GDM1 (cell line): ENCODE measurements at places on chromosomes 2 and 18.

DNA sequence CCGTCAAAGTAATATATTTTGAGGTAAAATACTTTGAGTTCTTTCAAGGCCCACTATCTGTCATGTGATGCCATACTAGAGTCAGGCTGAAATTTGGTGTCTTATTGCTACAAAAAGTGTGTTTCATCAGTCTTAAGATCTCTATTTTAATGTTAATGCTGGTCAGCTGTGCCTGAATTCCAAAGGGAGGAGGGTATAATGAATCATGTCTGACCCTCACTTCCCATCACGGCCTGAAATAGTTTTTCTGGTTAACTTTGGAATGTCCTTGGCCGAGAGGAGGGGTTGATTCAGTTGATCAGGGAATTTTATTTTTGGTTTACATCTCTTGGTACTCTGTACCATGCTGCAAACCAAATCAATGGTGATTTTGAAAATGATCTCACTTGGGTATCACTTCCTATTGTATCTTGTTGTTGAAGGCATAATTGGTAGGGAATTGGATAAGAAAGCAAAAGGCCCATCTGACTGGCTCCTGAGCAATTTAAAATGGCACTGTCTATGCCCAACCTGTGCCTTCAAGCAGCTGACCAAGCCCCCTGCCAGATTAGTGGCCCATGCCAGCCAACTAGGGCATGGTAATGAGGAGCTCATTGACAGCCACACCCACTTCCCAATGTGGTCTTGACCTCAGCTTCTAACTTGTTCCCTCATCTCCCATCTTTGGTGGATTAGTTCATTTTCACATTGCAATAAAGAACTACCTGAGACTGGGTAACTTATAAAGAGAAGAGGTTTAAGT is 6.1 kb upstream of the SLC35F5 start:
- DNase-seq, result no peak

DNA sequence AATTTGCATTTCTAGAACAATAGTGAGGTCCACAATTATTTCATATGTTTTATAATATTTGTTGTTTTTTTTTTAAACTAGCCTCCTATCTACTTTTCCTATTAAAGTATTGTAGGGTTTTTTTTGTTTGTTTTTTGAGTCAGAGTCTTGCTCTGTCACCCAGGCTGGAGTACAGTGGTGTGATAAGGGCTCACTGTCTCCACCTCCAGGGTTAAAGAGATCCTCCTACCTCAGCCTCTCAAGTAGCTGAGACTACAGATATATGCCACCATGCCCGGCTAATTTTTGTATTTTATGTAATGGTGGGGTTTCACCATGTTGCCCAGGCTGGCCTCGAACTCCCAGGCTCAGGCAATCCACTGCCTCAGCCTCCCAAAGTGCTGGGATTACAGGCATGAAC is 122.5 kb downstream of the SLC39A10 start:
- DNase-seq, result no peak

GRCh38 chr2:48915227-48915626 is 159.7 kb upstream of the LHCGR start:
- DNase-seq, result no peak

GRCh38 chr18:66587430-66587829 is 16.5 kb downstream of the CDH19 start:
- no peak for DNase-seq

DNA sequence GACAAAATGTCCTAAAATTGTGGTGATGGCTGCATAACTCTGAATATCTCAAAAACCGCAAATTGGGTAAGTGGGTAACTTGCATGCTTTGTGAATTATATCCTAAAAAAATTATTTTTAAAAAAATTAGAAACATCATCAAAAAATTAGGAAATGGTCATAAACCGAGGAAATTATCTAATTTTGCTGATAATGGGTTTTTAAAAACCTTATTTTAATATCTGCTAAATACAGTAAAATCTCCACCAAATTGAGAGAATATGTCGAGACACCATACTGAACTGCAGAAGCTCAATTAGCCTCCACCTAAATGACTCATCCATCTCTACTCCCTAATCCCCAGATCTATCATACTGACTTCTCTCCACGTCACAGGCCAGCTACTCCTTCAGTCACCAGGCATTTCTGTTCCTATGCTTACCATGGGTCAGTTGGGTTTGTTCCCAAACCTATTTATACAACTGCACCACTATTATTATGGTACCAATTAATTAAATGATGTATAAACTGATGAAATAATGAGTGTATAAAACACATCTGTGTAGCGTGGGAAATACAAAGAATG is 36.1 kb downstream of the SPIRE1 start:
- no peak for DNase-seq

DNA sequence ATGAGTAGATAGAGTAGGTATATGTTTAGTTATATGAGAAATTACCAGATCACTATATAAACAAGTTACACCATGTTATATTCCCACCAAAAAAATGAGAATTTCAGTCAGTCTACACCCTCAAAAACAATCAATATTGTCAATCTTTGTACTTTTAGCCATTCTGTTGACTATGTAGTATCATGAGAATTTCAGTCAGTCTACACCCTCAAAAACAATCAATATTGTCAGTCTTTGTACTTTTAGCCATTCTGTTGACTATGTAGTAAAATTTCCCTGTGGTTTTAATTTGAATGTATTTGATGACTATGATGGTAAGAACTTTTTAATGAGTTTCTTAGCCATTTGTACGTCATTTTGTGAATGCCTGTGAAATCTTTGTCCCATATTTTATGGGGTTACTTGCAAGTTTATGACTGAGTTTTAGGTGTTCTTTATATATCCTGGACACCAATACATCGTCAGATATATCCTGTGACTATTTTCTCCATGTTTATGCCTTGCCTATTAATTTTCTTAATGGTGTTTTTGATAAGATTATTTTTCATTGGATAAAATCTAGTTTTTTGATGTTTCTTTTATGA is 528.4 kb upstream of the SPHKAP start:
- no peak for DNase-seq

DNA sequence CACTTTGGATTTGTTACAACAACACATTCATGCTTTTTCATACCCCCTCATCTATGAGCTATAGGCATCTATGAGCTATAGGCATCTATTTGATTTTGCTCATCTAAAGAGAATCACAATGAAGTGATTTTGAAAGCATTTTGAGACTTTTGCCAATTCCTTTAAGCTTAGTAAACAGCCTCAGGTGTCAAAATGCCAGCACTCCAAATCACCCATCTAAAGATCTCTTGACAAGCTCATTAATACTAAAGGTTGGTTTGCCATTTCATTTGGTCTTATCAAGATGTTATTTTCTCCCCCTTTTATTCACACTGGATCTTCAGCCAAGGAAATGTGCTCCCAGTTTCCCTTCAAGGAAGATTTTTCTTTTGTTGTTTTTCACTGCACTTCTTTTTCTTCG is 110.7 kb upstream of the TLK1 start:
- DNase-seq, result no peak

GRCh38 chr18:475202-476031 is 25.1 kb downstream of the COLEC12 start:
- DNase-seq, result no peak

DNA sequence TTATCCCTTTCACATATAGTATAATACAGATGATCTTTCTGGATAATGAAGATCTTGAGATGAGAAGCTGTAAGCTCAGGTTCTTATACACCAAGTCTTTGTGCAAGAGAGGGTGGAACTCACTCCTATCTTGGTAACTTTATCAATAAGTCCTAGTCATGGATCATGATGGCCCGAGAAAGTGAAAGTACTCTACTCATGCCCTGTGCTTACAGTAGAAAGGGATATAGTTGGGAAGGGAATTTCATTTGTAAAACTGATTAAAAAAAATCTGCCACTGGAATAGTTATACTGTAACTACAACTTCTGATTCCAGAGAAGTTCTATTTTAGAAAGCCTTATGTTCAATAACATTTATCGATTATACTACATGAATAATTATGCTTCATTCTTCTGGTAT is 51.8 kb downstream of the MYO3B start:
- DNase-seq, result no peak

DNA sequence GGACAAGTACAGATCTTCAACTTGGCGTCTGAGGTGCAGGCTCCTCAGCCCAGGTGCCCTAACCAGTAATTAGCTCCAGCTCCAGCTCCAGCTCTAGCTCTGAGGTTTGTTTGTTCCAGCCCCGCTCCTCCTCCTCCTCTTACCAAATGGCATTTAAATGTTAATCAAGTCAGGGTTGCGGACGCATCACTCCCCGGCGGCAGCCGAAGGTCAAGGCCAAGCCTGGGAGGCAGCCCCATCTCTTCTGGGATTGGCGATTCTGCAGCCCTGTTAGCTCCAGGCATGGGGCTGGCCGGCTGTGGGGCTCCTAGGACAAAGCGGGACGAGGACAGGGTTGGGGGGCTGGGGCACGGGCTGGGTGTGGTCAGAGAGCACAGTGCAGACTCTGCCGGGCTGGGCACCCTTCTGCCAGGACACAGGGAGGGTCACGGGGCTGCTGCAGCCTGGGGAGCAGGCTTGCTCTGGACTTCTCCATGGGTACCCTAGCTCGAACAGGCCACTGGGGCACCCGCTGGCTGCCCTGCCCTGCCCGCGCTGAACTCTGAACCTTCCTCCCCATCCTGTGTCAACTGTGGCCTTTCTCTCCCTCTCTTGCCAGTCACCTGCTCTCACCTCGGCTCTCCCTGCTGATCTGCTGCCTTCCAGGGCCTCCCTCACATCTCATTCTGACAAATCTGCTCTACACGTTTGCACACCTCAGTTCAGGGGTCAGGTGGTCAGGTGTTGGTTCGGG is 203.3 kb downstream of the CELF4 start:
- DNase-seq, result no peak

DNA sequence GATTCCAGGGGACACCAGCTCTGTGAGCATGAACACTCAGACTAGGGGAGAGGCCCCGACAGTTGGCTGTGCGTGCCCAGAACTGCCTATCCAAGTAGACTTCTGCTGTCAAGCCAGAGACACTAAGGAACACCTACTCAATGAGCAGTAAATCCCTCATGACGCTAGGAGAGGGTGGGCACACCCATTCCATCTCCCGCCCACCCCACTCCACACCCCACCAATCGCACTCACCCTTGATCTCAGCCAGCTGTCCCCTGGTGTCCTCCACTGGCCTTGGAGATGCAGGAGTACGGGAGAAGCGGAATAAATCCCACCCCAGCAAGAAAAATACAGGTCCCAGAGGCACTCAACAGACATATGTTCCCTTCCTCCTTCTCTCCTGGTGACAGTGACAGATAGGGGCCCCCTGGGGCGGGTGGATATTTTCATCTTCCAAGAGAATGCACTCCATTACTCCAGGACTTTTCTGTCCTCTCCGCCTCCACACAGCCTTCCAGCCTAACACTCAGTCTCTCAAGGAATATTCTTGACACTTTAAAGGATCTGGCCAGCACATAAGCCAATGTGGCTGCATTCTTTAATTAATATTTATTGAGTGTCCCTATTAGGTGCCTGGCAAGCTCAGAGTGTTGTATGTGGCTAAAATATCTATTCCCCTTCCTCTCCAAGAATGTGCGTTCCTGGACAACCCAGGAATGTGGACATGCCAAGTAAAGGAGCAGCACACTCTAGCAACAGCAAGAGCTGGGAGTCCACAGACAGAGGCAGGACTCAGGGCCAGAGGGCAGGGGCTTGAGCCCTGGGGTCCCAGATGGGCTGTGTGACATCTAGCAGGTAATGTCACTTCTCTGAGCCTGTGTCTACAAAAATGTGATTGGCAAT is 13.1 kb upstream of the SMAD7 start:
- no peak for DNase-seq

- peak; percentile 15 for DNase-seq
These were observed 136.9 kb upstream of the CAB39 start for GRCh38 chr2:230575642-230576324.

GRCh38 chr2:44852594-44852993 is 88.9 kb upstream of the SIX3 start:
- no peak for DNase-seq

- DNase-seq, result no peak
These were observed 627.1 kb upstream of the SLC8A1 start for GRCh38 chr2:41079011-41079410.

DNA sequence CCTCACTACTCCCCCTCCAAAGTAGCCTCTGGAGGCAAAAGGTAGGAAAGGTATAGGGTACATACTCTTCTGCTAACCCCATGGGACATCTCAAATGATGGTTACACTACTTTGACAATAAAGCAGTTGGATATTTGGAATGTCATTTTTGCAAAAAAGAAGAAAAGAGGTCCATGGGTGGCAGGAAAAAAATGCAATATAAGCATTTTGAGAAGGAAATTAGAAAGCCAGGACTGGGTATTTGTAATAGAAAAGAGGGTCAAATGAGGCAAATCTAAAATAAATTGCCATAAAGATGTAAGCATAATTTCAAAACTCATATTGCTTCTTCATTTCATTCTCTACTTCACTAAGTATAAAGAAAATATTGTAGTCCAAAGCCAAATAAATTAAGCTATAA is 280.2 kb downstream of the NOL4 start:
- no peak for DNase-seq

GRCh38 chr2:23380562-23381065 is 4.4 kb upstream of the KLHL29 start:
- DNase-seq, result no peak
